GM03348 (cell line): ENCODE measurements at places on chromosomes 7 and 10.
A peak's percentile ranks its signal among the peaks of the same experiment; 100 is the strongest.

DNA sequence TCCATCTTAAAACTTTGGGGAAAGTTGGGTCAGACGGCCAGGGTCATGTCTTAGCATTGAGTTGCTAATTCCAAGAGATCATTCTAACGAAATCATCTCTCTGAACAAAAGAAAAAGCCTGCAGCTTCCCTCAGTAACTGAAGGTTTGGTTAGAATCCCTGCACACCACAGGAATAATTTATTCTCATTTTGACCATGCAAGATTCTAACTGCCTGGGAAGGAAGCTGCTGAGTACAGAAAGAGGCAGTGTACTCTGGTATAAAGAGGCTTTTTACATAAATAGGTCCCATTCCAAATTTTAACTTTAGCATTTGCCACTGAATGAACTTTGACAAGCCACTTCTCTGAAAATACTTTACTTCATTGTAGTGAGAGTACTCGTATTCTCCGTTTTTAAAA lies 76.9 kb upstream of the RSBN1L start:
- DNase-seq: no peak

- no peak for DNase-seq
Measured at GRCh38 chr7:73852500-73852899, 8.5 kb upstream of the TMEM270 start.

GRCh38 chr10:128897401-128898129 lies 569.5 kb upstream of the MGMT start:
- no peak for DNase-seq

DNA sequence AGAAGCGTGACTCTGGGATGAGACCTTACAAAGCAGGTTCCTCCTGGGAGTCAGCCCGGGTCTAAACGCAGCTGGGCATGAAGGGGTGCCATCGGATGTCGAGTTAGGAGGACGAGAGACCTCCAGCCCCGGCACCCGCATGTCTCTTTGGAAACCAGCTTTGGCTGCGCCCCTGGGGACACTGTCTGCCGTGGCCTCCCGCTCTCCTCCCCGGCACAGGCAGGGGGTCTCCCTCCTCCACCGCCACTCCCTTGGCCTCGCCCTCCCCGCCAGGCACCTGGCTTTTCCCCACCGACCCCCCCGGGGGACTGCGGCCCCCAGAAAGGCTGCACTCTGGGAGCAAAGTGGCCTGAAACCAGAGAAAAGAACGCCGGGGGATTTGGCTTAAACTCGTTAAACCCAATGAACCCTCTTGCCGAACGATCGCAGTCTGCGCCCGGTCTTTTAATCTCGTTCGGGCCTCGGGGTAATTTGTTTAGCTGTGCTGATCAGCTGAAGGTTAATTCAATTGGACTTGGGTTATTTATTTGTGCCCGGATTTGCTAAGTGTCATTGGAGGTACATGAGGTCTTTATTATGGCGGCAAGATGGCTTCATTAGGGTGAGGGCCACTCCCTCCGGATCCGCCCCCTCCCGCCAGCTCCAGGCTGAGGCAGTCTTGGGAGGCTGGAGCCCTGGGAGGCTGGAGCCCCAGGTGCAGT lies 16.4 kb upstream of the PSMG3 start:
- no peak for DNase-seq

DNA sequence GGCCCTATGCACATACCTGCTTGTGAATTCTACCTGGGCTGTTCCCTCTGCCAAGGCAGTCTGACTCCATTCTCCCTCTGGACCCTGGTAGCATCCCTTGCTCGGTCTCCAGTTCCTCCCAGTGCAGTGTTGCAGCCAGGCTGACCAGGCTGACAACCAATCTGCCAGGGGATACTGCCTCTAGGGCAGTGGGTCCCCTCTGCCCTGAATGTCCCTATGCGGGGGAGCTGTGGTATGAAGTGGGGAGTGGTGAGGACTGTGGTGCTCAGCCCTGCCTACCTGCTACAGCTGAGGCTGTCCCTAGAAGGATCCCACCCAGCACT lies 48.0 kb upstream of the CAMK2B start:
- peak; percentile 3 for DNase-seq

DNA sequence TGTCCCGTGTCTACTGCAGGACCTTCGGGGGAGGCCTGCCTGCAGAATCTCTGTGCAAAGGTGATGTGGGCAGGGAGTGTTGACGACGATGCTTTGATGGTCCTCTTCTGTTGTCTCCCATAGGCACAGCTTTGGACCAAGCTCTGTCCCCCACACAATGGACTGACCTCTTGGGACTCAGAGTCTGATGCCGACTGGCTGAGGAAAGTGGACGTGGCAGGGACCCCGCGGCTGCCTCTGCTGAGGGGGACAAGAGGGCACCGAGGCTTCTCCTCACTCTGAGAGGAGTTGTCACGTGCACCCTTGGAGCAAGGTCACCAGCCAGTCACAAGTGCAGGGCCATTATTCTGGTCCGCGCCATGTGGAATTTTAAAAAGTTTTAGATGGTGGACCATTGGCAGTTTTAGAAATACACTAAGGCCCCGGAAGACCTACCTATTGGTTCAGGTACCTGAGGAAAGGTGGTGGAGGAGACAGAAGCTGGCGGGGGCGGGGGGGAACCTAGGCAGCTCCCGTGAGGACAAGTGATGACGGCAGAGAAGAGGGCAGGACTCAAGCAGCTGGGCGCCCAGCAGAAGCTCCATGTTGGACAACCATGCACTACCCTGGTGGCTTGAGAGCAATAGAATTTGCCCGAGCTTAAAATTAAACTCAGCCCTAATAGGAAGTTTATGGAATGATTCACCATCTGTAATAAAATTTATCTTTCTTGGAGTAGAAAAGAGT lies 331.4 kb downstream of the PTPRN2 start:
- no peak for DNase-seq

- DNase-seq: no peak
Measured at GRCh38 chr10:3902054-3902808, 117.2 kb upstream of the KLF6 start.

- DNase-seq: no peak
Measured at GRCh38 chr7:81064426-81064825, 145.6 kb upstream of the SEMA3C start.

- DNase-seq: no peak
Measured at GRCh38 chr10:481628-482027, 207.8 kb downstream of the DIP2C start.

GRCh38 chr10:29600821-29601220 lies 34.0 kb downstream of the SVIL start:
- no peak for DNase-seq

DNA sequence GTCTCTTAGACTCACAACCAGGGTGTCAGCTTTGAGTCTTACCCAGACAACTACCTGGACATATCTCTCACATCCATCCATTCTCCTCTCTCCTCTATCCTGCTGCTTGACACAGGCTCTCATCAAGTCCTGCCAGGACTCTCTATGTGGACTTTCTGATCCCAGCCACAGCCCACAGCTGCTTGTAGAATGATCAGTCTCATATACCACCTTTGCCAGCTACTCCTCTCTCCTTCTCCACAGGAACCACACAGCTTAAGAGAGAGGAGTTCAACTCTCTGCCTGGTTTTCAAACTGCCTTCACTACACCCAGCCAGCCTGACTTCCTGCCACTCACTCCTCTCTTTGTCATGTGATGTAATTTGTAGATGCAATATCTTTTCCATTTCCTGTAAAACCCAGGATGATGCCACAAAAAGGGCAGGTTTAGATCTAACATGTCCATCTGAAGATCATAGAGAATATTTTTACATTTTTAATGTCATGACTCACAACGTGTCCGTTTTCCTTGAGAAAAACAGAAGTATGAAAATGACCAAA lies 154.0 kb downstream of the RAB11FIP2 start:
- DNase-seq: no peak

DNA sequence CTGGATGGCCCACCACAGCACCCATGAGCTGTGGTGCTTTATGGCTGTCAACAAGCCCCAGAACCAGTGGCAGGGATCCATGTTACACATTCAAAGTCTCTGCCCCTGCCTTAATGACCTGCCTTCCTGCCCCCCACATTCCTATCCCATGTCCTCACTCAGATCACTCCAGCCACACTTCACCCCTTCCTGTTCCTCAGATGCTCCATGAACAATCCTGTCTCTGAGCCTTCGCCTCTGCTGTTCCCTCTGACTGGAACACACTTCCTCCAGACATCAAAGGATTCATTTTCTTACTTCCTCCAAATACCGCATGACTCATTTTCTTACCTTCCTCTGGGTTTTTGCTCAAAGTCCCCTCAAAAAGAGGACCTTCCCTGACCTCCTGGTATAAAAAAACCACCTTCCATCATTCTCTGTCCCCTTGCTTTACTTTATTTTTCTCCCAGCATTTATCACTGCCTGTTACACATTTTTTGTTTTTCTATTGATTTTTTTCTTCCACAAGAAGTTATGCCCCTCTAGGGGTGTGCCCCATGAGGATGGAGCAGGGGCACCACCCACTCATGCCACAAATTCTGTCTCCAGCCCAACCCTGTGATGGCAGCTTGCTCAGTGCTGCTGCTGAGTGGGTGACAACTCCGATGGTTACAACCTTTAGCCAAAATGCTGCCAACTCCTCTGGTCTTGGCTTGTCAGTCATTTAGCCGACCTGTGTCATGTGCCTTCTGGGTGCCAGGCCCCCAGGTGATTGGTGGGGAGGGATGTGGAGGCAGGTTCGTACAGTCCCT lies 18.2 kb downstream of the COL13A1 start:
- DNase-seq: peak; percentile 52

GRCh38 chr7:17772581-17773288 lies 167.6 kb downstream of the SNX13 start:
- no peak for DNase-seq

GRCh38 chr10:1601406-1601805 lies 135.9 kb downstream of the ADARB2 start:
- DNase-seq: no peak

- DNase-seq: no peak
Measured at GRCh38 chr10:45442662-45443061, 68.6 kb downstream of the ALOX5 start.

DNA sequence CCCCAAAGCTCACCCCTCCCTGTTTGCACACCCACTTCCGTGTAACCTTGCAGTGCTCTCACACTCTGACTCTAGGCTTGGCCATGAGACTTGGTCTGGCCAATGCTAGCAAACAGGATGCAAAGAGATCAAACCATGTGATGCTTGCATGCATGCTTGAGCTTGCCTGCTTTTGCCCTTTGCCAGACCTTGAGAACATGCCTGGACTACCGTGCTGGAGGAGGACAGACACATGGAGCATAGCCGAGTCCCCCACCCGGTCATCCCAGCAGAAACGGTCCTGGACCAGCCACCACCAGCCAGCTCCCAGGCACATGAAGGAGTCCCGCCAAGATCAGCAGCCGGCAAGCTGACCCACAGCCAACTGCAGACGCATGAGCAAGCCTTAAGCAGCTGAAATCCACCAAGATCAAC lies 23.4 kb downstream of the PYROXD2 start:
- DNase-seq: peak; percentile 55

GRCh38 chr7:71472962-71473361 lies 341.0 kb downstream of the GALNT17 start:
- DNase-seq: no peak

GRCh38 chr7:47737601-47738000 lies 155.7 kb upstream of the TNS3 start:
- DNase-seq: no peak

- DNase-seq: peak; percentile 30
Measured at GRCh38 chr7:93843260-93843659, 47.3 kb downstream of the TFPI2 start.

DNA sequence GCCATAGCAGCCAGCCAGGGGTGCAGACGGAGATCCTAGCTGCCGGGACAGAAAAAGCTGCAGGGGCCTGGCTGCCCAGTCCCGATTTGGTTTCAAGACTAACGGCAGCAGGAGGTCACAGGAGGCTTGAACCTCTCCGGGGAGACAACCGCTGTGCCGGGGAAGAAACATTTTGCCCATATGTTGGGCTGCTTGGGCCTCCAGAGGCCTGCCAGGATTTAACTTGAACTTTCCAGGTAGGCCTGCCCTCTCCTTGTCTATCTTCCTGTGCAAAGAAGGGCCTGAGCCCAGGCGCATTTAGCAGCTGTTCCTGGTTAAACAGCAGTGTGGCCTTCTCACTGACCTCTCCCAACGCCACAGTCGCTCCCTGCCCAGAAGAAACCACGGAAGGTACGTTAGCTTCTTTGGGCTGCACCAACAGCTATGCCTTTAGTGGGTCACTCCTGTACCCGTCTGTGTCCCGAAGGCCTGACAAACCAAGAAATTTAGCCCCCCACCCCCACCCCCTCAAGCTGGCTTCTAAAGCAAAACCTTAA lies 17.1 kb upstream of the PTF1A start:
- DNase-seq: no peak

- peak; percentile 78 for DNase-seq
Measured at GRCh38 chr7:55571511-55572377, 558 bp downstream of the VOPP1 start.

DNA sequence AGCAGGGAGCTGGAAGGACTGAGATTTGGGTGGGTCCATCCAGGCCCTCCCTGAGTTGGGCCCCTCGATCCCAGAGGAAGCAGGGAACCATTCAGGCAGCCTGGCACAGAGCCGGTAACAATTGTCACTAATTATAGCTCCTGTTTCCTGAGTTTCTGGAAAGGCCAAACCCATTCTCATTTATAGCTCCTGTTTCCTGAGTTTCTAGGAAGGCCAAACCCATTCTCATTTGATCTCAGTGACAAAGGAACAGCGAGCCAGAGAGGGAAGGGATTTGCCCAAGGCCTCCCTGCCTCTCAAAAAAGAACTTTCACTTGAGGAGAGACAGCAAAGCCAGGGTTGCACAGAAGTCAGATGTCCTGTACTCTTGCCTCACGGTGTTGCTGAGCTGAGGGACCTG lies 521.9 kb downstream of the TYW1 start:
- no peak for DNase-seq

GRCh38 chr10:72254813-72255568 lies 18.7 kb upstream of the DDIT4 start:
- peak; percentile 88 for DNase-seq

GRCh38 chr7:152177681-152178404 lies 152.4 kb downstream of the GALNT11 start:
- DNase-seq: no peak

DNA sequence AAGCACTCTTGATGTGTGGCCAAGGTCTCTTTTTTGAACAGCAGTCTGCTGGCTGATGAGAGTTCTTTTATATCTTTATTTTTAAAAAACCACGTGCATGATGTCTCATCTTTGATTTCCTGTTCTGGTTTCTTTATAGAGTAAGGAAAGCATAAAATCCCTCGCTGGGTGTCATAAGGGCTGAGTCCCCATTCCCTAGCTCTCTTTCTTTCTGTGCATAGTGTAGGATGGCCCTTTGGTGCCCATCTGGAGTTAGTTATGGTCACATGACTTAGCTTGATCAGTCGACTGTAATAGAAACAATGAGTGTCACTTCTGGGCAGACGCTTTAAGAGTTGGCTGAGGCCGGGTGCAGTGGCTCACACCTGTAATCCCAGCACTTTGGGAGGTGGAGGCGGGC lies 38.5 kb downstream of the GHRHR start:
- DNase-seq: no peak
